ENCODE measurements at places on chromosomes 7 and 10.

DNA sequence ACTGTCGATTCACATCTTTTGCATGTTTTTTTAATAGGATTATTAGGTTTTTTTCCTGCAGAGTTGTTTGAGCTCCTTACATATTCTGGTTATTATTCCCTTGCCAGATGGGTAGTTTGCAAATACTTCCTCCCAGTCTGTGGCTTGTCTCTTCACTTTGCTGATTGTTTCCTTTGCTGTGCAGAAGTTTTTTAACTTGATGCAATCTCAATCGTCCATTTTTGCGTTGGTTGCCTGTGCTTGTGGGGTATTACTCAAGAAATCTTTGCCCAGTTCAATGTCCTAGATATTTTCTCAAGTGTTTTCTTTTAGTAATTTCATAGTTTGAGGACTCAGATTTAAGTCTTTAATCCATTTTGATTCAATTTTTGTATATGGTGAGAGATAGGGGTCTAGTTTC, 95.4 kb downstream of the TBXAS1 start:
- no peak for DNase-seq

- no peak for DNase-seq
Observed at GRCh38 chr7:80873140-80873539, 45.7 kb downstream of the SEMA3C start.

GRCh38 chr10:65348637-65349036, 1577.2 kb upstream of the LRRTM3 start:
- DNase-seq = no peak

- DNase-seq = no peak
Observed at GRCh38 chr10:70673043-70673928, 980 bp downstream of the ADAMTS14 start.

DNA sequence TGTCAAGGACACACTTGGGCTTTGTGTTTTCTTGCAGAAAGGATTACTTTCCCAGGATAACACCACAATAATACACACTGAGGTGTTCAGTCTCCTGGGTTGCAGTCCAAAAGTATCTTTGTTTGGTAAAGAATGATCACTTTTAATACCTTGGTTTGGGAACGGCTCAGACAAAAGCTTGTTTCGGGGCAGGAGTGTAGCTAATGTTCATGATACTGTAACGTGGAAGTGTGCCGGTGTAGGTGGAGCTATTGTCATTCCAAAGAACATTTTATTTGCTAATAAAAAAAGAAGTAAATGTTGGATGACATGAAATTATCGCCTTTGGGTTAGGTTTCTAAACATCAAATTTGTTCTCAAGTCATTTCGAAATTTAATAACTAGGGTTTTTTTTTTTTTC, 1.2 kb downstream of the EIF4H start:
- no peak for DNase-seq

DNA sequence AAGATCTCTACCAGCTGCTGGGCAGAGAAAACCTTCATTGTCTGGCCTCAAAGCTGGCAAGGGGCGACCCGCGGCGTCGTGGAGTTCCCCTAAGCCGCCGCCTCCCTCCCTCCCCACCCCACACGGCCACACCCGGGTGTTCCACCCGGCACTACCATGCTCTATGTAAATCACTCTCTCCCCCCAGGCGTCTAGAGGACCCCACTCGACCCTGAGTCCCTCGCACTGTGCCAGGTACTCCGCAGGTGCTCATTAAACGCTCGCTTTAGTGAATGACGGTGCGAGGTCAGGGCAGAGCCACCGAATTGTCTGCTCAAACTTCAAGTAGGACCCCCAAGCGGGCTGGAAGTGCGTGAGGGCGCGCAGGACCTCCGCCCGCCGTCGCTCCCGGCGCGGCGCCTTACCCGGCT, 628 bp downstream of the PARP12 start:
- peak; percentile 32 for DNase-seq

DNA sequence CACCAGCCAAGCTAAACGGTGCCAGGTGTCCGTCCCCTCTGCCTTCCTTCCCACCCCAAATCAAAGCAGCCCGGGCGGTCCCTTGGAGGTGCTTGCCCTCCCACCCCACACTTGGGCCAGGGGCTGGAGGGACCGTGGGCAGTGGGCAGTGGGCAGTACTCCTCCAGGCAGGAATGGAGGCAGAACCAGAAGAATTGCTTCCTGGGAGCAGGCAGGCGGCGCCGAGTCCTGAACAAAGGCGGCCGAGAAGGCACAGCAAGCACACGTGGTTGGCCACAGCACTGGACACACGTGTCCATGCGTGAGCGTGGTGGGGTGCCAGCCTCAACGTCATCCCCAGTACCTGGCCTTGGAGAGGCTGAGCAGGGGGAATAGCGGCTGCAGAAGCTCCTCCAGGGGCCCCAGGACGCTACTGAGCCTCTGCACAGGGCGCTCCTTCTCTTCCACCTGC, 48.4 kb upstream of the NKX6-2 start:
- no peak for DNase-seq
